ENCODE measurements at places on chromosomes 12 and 14.

GRCh38 chr12:98274430-98275130 lies 240.8 kb upstream of the TMPO start:
- DNase-seq: no peak

- no peak for DNase-seq
Measured at GRCh38 chr14:50792051-50792477, 38.9 kb downstream of the NIN start.

DNA sequence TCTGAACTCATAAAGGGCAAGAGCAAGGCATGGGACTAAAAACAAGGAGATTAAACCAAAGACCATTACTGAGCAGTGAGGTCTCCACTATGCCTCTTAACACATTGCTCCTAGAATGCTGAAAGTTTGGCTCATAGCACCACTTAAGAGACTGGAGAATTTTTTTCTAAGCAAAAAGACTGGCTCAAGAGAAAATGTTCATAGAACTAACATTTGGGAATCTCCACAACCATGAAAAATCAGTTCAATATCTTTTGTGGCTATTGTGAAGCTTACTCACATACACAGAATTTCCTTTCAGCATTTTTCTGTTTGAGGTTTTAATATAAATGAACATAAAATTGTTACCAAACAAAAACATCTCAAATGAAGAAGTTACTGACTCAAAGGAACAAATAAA lies 255.8 kb downstream of the CCDC91 start:
- no peak for DNase-seq

GRCh38 chr12:120115066-120115465 lies 1.5 kb downstream of the RAB35 start:
- DNase-seq: no peak

DNA sequence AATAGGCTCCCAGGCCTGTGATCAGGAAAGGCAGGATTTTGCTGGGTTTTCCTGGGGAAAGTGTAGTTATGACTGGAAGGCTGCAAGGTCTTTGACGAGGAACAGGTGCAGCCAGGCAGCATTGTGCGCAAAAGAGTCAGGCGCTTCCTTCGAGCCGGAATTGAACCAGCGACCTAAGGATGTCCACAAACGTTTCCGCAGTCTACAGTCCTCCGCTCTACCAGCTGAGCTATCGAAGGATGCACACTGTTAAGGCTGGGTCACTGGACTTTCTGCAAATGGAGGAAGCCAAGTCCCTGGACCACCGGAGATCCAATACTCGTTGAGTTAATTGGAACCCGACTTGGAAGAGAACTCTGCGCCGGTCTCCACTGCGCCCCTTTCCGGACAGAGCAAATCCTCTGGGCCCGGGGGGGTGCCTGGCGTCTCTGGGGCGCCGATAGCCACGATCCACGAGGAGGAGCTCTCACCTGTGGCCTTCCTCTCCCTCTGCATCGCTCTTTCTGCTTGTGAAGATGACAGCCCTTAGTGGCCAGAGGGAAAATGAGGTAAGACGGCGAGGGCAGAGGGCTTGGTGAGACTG lies 18.4 kb upstream of the OR6S1 start:
- DNase-seq: no peak

DNA sequence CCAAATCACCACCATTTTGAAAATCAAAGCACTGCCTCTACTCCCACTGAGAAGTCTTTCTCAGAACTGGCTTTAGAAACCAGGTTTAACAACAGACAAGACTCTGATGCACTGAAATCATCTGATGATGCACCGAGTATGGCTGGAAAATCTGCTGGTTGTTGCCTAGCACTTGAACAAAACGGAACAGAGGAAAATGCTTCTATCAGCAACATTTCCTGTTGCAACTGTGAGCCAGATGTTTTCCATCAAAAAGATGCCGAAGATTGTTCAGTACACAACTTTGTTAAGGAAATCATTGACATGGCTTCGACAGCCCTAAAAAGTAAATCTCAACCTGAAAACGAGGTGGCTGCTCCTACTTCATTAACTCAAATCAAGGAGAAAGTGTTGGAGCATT lies 115.0 kb upstream of the NPAS3 start:
- DNase-seq: no peak

- no peak for DNase-seq
Measured at GRCh38 chr12:50051101-50051806, 6.1 kb upstream of the ASIC1 start.

GRCh38 chr14:56278383-56278782 lies 160.2 kb downstream of the PELI2 start:
- DNase-seq: no peak

GRCh38 chr14:42095155-42095554 lies 488.5 kb downstream of the LRFN5 start:
- DNase-seq: no peak

- no peak for DNase-seq
Measured at GRCh38 chr14:65910108-65910786, 497.7 kb downstream of the FUT8 start.

- DNase-seq: no peak
Measured at GRCh38 chr12:68370006-68370590, 37.9 kb upstream of the MDM1 start.

GRCh38 chr12:29249930-29250329 lies 100.9 kb downstream of the FAR2 start:
- DNase-seq: no peak

GRCh38 chr14:99202516-99202915 lies 69.5 kb downstream of the BCL11B start:
- DNase-seq: no peak

DNA sequence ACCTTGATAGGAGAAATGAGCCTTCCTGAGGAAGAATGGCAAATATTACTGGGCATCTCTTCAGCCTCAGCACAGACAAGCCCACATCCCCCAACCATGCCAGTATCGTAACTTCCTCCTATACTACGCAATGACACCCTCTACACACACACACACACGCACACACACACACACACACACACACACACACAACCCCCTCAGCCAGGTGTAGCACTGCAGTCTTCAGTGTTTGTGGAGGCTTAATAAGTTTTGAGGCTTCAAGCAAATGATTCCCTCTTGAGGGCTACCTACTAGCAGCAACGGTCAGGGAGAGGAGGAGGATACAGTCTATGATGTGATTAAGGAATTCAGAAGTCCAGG lies 1.6 kb downstream of the DGKA start:
- no peak for DNase-seq

DNA sequence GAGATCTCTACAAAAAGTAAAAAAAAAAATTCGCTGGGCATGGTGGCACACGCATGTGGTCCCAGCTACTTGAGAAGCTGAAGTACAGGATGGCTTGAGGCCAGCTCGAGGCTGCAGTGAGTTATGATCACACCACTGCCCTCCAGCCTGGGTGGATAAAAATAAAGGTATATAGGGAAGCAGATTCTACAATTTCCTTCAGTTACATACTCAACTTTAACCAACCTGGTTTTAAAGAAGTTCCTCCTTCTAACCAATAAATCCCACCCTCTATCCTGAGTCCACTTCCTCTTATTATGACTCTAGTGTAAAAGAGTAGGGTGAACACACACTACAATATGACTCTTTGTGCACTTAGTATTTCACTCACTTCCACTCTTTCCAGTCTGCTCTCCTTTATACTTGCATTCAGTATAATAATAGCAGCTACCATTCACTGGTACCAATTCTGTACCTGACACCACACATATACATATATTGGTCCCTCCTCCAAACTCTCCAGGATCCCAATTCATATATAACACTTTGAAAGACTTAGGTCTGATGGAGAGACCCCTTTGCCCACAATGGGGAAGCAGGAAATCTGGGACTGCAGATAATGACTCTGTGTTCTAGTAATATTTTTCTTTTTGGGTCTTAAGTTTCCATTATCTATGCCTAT lies 2.3 kb downstream of the ARF3 start:
- no peak for DNase-seq

DNA sequence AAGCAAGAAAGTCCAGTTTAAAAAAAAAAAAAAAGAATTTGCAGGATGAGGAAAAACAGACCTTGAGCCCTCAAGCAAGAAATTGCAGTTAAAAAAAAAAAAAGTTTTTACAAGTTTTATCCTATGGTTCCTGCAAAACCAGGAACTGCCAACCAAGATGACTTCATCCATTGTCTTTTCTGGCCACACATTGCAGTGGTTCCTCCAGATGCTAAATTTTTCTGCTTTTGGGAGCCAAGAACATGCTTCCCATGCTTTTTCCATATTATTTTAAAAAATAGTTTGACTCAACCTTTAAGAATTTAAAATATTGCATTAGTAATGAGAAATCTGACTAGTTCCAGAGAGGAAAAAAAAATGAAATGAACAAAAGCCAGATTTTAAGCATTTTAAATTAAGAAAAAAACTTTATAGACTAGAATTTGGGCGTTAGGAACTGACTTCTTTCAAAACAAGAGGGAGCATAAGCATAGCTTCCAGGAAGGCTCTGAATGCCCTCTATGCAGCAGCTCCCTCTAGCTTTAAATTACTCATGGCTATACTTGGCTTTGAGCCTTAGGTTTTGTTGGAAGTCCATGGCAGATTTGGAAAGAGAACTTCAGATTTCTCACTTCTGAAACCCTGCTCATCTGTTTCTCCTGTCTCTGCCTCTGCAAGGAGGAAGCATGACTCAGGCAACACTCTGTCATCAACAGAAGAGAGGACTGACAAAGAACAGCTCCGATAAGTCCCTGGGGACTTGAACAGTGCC lies 124.5 kb downstream of the GPR65 start:
- DNase-seq: no peak

DNA sequence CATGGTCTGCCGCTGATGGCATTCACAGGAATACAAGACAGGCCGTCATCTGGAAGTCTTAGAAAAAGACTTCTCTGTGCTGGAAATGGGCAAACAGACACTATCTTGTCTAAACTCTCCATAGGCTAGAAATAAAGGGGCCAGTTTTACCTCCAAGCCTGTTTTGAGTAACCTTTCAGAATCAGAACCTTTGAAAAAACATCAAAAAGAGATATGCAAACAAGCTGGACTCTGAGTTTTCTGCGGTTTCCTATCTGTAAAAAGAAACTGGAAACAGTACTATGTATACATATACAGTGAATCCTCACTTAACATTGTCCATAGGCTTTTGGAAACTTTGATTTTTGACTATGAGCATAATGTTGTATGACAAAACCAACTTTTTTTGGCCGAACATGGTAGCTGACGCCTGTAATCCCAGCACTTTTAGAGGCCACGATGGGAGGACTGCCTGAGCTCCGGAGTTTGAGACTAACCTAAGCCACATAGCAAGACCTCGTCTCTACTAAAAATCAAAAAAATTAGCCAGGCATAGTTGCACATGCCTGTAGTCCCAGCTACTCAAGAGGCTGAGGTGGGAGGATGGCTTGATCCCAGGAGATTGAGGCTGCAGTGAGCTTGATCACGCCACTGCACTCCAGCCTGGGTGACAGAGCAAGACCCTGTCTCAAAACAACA lies 92.9 kb upstream of the MAX start:
- no peak for DNase-seq

GRCh38 chr14:38143170-38143569 lies 64.5 kb upstream of the SSTR1 start:
- no peak for DNase-seq

DNA sequence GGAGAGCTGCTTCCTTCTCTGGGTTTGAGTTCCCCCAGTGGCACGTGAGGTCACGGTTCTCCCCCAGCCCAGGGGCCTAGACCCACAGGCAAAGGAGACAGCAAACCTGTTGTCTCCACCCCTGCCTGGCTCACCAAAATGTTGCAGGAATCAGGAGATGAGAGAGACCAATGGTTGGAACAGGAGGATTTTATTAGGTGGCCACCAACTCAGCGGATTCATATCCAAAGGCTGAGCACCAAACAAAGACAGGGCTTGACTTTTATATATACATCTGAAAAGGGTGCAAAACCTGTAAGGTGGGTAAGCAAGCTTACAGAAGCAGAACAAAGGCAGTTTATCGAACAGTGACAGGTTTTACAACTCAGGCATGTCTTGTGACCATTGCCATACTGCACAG lies 9.2 kb upstream of the ADAM21 start:
- no peak for DNase-seq

GRCh38 chr12:10097521-10097920 lies 1.3 kb downstream of the CLEC1A start:
- no peak for DNase-seq

DNA sequence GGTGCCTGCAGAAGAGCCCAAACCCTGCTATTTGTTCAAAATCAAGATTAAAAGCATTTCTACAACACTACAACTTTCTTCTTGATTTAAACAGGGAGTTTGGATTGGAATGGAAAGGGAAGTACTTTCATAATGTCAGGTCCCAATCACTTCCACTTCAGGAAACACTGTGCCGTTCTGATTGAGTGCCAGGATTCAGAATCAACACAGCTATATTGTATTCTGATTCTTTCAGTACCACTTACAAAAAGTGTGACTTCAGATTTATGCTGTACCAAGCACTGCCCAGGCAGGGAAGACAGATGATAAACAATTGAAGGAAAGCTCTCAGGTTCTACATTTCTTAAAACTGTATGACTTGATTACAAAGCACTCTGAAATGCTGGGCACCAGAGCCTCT lies 3.2 kb downstream of the TDP1 start:
- DNase-seq: no peak

- DNase-seq: peak; percentile 78
Measured at GRCh38 chr14:96204151-96205058, at the start of gene BDKRB2. Gene BDKRB2 (plus strand): TSS chr14:96204839. CDS start chr14:96237108, 32,269 bp downstream.

DNA sequence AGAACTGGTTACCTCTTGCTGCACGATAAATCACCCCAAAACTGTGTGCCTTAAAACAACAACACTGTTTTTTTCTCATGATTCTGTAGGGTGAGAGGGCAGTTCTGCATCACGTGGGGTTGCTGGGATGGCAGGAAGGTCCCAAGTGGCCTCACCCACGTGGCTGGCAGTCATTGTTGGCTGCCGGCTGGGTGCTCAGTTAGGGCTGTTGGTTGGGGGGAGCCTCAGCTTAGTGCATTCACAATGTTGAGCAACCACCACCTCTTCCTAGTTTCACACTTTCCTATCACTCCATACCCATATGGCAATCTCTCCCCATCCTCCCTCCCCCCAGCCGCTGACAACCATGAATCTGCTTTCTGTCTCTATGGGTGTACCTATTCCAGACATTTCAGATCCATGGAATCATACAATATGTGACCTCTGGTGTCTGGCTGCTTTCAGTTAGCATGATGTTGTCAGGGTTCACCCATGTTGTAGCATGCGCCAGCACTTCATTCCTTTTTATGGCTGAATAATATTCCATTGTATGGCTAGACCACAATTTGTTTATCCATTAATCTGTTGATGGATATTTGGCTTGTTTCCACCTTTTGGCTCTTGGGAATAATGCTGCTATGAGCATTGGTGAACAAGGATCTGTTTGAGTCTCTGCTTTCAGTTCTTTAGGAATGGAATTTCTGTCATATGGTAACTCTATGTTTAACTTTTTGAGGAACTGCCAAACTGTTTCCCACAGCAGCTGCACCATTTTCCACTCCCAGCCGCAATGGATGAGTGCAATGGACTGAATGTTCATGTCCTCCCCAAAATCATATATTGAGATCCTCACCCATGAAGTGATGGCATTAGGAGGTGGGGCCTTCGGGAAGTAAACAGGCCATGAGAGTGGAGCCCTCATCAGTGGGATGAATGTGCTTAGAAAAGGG lies 11.2 kb upstream of the POP5 start:
- no peak for DNase-seq

DNA sequence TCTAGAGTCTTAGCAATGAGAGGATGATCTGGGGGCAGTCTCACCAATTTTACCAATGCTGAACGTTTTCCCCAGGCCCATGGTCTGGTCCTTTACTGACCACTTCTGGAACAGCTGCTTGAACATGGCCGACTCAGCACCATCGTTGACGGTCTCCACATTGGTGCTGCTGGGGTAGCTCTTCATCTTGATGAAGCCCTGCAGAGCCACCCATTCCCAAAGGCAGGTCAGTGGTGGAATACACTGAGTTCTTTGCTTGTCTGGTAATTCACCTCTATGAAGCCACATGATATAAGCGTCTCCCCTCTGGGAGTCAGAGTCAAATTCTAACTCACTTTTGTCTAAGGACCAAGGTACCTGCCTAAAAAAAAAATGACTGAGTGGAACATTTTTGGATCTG lies 10.2 kb downstream of the AVIL start:
- DNase-seq: no peak

Data from tibial artery (tissue), 4 donors.